ENCODE measurements at places on chromosomes 3 and 15.
A peak's percentile ranks its signal among the peaks of the same experiment; 100 is the strongest.

- DNase-seq, result no peak
Observed at GRCh38 chr3:143037867-143038266, 36.5 kb downstream of the U2SURP start.

DNA sequence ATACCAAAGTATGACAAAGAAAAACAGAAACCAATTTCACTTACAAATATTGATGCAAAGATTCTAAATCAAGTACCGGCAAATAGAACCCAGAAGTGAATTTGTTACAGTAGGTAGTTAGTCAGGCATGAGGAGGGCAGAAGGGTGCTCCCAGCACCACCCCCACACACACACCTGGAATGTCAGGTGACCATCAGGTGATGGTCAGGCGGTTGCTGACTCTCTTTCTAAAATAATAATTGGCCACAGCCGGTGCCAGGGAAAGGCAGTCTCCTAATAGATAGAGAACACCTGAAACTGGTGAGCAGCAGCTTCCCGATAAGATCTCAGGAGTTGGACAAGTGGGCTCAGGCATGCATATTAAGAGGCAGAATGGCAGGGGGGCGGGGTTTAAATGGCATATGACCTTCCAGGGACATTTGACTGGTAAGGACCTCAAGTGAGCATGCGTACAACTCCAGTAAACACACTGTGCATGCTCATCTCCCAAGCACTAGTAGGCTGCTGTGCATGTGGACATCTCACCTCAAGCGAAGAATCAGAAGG, 131.1 kb downstream of the ANO10 start:
- no peak for DNase-seq

- DNase-seq, result no peak
Observed at GRCh38 chr15:35023804-35024203, 35.7 kb upstream of the ZNF770 start.

GRCh38 chr3:30288830-30289229, 317.6 kb upstream of the TGFBR2 start:
- DNase-seq, result no peak

DNA sequence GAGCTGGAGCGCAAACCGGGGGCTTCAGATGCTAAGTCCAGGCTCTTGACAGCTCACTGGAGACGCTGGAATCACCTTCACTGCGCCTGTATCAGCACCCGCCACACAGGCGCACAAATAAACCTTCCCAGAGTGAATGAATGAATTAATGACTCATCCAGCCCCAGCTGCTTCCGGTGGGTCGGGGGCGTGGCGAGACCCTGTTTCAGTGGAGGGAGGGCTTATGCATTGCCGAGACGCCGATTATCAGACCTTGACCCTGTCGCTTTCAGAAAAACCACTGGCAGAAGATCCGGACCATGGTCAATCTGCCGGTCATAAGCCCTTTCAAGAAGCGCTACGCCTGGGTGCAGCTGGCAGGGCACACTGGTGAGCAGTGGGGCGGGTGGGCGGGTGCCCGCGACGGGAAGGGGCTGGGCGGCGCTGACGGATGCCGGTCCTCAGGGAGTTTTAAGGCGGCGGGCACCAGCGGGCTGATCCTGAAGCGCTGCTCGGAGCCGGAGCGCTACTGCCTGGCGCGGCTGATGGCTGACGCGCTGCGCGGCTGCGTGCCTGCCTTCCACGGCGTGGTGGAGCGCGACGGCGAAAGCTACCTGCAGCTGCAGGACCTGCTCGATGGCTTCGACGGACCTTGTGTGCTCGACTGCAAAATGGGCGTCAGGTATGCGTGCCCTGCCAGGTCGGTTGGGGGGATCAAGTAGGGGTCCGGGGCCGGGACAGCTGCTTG, 7.7 kb downstream of the ITPKA start:
- DNase-seq, result no peak

- DNase-seq, result peak; percentile 47
Observed at GRCh38 chr15:76147906-76148570, 88.3 kb downstream of the TMEM266 start.

DNA sequence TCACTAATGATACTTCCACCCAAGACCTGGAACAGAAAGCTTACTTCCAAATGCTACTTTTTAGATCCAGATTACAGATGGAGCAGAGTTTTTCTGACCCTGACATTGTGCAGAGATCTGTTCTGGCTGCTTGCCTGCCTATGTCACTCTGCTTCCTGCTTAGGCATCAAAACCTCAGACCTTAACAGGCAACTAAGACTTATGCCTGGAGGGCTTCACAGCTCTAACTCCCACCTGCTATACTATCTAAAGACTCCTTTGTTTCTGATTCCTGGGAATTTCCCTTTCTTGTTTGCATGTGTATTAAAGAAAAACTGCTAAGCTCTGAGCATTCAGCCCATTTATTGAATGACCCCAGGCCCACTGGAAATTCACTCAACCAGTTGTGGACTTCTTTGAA, 157.4 kb upstream of the NPHP3 start:
- DNase-seq, result no peak

DNA sequence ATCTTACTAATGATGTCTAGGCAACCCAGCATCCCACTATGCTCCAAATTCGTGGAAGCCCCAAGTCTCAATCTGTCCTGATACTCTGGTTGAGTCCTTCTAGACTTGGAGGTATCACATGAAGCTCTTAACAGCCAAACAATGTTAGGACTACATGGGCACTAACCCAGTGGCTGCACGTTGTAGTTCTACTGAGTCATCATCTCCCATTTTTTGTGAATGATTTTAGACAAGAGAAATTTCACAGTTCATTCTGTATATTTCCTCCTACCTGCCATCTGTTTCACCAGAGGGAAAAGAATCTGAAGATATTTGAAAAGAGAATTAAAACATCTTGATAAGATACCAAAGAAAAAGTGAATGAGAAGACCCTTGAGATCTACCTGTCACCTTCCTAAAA, 9.8 kb upstream of the WWTR1 start:
- DNase-seq, result no peak

GRCh38 chr3:46892285-46893145, 15.0 kb downstream of the PTH1R start:
- DNase-seq, result peak; percentile 86

DNA sequence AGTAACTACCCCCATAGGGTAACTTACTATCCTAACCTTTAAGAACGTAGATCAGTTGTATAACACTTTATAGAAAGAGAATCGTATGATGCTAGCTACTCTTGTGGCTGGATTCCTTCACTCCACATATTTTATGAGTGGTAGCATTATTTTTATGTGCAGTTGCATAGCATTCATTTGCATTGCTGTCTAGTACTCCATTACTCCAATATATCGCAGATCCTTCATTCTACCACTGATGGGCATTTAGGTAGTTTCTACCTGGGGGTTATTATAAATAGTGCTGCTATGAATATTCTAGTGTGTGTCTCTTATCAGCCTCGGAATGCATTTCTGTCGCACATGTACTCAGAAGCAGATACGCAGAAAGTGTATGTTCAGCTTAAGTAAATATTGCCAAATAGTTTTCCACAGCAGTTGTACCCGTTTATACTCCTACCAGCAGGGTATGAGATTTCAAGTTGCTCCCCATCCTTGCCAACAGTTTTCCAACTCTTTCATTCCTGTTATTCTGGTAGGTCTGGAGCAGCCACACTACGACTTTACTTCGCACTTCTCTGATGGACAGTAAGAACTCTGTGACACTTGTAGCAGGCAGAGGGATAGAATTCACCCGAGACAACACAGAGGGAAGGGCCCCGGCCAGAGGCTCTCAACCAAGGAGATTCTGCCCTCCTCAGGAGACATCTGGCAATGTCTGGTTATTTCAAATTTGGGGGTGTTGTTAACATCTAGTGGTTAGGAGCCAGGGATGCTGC, 9.8 kb upstream of the VGLL4 start:
- DNase-seq, result no peak

DNA sequence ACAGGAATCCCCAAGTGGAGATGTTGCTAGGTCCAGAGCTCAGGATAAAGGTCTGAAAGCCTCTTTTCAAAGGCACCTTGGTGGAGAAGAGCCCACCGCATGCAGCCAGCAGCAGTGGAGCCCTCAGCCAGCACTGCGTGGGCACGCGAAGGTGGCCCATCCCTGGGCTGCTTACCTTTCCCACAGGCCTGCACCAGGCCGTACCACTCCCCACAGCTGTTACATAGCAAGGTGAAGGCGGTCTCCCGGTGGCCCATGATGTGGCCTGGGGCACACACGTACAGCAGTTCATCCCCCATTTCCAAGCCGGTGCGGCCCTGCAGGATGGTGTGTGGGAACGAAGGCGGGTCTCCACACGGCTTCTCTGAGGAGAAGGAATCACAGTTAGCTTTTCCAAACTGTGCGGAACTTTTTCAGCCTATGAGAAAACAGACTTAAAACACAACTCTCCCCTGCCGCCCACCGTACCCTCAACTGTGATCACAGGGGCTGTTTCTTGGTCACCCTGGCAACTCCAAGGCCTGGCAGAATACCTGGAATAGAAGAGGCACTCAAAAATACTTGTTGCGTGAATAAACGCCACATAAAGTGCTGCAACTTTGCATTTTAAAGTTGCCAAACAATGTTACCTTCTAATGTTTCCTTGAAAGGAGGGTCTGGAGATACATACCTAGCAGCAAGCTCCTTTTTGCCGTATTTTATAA, 43.7 kb downstream of the SUSD5 start:
- no peak for DNase-seq

DNA sequence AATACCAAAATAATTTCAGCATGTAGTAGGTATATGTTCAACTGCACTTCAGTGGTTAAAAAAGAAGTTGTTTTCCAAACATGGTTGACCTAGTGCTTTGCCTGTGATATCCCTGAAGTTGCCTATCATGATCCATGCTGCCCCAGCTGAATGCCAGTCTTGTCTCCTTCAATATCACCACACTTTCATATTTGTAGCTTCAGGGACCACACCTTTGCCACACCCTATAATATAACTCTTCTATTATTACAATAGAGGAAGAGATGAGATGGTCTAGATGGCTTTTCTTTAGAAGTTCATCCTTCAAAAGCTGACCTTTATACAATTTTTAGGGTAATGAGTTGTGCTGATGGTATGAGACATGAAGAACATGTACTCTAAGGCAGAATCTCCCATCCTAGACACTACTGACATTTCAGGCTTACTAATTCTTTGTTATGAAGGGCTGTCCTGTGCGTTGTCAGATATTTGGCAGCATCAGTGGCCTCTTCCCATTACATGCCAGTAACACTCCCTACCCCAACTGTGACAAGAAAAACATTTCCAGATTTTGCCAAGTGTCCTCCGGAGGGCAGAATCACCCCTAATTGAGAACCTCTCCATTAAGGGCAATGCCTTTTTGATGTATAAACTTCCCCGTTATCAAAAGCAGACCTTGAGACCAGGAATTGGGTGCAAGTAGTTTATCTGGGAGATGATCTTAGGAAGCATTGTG, 76.2 kb upstream of the PLCL2 start:
- no peak for DNase-seq

DNA sequence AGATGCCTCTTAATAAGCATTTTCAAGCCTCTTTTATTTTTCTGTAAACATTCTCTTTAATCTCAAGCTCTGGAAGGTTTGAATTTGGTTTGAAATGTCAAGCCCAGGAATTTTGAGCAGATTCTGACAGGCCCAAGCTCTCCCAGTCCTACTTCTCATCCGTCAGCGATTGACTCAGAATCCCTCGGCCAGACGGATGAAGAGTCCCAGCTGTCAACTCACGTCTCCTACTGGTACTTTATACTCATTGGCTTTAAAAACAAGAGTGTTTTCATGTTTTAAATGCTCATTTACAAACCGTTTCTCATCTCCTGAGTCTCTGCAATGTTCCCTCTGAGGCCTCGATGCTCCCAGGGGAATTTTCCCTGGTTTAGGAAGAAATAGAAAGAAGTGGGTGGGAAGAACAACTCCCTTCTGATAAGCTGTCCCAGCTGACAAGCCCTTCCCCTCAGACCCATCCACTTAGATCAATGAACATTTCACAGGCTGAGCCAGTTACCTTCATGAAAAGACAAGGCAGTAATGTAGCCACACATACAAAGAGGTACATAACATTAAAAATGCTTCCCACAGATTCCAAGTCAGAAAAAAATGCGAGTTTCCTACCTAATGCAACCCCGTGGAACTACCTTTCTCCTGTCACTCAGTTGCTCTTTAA, 478.2 kb upstream of the DPH6 start:
- DNase-seq, result no peak

- no peak for DNase-seq
Observed at GRCh38 chr15:100928632-100929280, 9.6 kb downstream of the LRRK1 start.

DNA sequence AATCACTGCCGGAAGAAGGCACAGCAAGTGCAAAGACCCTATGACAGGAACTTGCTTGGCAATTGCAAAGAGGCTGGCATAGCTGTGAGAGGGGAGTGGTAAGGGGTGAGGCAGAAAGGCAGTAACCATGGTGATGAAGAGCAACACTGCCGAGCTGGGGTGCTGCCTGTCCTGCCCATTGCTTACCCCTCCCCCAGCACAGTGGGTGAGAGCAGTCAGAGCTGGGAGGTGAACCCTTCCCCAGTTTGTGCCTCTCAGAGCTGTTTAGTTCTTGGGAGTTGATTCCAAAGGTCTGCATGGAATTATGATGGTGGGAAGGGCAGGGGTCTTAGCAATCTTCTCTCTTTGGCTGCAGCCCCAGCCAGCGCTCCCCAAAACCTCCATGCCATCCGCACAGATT, 8.8 kb downstream of the TYRO3 start:
- DNase-seq, result no peak

DNA sequence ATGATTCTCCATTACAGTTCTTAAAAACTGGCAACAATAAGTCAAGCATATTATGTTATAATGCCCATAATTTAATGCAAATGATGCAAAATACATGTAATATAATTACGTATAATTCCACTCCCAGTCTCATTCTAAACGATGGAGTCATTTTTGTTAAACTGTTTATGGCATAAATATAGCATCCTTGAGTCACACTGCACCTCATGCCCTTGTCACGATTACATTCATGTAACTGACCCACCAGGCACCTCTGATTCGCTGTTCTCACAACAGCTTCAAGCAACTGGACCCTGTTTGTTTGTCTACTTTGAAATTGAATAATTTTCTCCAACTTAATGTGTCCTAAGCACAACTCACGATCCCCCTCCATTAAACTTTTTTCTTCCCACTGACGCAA, 148.0 kb upstream of the LRTM1 start:
- peak; percentile 17 for DNase-seq

GRCh38 chr3:50606596-50606995, 5.0 kb downstream of the CISH start:
- DNase-seq, result no peak

DNA sequence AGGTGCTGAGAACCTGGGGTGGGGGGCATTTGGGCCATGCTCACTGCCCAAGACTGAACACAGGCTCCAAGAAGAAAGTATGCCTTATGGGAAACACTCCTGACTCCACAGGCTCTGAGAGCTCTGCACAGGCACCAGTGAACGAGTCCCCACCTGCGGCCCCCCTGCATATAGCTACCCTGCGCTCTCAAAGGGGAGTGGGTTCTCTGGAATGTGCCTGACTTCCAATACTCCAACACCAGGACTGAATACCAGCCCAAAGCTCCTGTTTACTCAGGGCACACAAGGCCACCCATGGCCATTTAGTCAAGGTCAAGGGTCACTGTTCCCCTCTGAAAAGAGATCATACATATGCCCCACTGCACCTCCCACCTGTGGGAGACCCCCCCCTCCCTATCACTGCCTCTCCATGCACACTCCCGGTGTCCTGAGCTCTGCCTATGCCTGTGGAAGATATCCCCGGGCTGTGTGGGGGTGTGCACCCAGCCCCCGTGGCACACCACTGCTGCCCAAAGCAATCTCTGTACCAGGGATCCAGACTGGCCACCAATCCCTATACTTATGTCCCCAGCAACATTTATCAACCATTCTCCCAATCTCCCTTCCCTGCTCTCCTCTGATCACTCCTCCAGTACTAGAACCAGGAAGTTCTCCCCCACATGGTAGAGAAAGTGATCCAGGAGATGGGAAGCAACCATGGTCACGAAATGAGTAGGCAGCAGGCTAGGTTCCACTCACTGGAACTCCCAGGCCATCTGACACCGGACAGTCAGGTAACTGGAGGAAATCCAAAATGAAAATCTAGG, 1.5 kb upstream of the PLXNB1 start:
- no peak for DNase-seq

Data from EH (cell line).